ENCODE measurements at places on chromosomes 1 and 21.
A peak's percentile ranks its signal among the peaks of the same experiment; 100 is the strongest.

GRCh38 chr1:167943541-167943940, 6.7 kb upstream of the MPC2 start:
- DNase-seq, result no peak

DNA sequence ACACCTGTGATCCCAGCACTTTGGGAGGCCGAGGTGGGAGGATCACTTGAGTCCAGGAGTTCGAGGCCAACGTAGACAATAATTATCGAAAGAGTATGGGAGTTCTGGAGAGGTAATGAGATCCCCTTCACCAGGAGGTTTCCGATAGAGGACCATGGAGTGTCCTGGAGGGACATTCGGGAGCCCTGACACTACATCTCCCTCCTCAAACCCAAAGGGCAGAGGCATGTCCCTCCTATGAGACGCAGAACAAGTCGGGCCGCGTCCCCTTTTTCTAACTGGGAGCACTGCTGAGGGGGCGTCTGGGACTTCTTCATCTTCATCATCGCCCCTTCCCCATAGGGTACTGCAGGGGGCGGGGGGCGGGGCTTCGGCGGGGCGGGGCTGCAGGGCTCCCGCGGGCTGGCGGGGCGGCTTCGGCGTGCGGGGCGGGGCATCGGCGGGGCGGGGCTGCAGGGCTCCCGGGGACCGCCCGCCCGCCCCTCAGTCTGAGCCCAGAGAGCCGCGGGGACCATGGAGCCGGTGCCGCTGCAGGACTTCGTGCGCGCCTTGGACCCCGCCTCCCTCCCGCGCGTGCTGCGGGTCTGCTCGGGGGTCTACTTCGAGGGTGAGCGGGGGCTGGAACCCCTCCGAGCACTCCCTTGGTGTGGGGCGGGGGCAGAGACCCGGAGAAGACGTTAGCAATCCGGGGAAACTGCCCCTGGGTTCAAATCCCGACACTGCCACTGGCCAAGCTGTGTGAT, at the start of gene THEMIS2:
TSS of gene THEMIS2 (plus strand) at position 486 of the 743 bp plus-strand sequence. CDS start at position 514, 28 bp downstream.
- peak; percentile 55 for DNase-seq

GRCh38 chr1:166167572-166167925, 748 bp upstream of the FAM78B start:
- no peak for DNase-seq

DNA sequence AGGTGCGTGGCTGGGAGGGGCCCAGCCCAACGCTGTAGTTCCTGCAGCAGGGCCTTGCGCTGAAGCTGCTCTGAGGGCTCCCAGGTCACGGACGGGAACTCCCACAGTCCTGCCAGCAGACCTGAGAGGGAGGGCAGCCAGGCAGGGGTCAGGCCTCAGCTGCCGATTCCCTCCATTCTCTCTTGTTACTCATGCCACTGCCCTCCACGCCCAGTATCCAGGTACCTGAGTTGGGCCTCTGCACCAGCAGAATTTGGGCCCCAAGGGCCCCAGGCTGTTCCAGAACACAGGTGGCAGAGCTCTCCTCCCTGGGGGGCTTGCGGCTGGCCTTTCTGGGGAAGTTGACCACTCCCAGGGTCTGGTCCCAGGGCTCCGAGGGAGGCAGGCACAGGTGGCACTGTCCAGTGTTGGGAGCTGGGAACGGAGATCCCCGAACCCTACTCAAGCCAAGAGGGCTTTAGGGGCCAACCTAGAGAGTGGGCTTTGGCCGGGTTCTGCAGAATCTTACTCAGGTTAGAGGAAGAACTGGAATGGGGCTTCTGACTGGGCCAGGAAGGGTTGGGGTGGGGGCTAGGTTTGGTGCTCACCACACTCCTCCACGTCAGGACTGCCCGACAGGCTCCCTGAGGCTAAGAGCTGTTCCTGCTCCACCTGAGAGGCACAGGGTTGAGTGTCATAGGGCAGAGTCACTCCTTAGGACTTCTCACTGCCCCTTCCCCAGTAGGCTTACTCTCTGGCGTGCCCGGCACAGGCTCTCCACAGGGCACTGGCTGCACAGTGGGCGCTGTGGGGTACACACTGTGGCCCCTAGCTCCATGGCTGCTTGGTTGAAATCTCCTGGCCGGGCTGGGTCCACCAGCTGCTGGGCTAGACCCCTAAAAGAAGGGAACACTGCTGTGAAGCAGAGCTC, 5.0 kb downstream of the HPDL start:
- no peak for DNase-seq

DNA sequence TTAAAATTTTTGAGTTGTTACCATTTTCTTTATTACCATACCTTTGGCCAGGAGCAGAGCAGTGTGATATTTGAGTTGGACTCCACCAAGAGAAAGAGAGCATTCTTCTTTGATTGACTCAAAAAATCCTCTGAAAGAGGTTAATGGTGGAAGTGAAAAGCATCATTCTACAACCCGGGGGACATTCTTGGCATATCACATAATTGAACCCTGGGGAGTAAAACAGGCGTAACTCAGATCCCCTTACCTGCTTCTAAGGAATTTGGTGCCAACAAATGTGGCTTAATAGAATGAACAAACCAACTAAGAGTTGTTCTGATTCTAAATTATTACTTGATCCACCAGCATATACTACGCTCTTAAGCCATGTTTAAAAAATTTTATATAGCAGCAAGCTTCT, 351.1 kb upstream of the DEPDC1 start:
- no peak for DNase-seq

GRCh38 chr1:205356440-205357139, at the start of gene KLHDC8A:
Gene KLHDC8A (minus strand): TSS chr1:205356922. CDS start chr1:205343604, 13,318 bp downstream.
- DNase-seq, result no peak

DNA sequence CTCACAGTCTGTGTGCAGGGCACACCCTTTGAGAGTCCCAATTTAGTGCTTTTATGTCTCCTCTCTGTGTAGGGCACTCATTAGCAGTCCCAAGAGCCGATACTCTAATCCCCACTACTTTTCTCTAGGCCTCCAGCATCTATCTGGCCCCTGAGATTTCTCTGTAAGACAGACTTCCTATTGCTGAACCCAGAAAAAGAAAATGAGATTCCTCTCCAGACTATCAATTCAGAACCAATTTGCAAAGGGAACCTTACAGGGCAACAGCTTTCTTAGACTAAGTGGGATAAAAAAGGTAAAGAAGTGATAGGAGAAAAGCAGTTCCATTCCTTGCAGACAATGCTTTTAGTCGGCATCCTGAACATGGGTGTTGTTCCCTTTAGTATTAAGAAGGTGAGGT, 172.2 kb downstream of the EDEM3 start:
- no peak for DNase-seq

- no peak for DNase-seq
These were observed at the start of gene GBP1 for GRCh38 chr1:89065079-89065868. Gene GBP1 (minus strand): TSS chr1:89065208. CDS start chr1:89063234, 1,974 bp downstream.

DNA sequence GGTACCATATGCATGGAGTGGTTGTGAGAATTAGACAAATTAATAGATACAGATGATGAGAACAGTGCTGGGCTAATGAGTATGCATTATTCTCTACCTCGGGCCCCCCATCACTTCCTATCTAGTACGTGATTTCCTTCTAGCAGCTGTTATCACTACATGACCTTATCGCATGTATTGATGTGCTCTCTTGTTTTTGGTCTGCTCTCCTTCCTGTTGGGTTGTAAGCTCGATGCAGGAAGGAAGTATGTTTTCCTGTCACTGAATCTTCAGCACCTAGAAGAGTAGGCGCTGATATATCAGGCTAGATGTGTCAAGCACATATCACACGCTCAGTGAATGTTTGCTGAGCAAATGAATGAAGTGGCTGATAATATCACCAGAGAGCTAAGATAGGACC, 43.9 kb upstream of the IFNAR2 start:
- no peak for DNase-seq

DNA sequence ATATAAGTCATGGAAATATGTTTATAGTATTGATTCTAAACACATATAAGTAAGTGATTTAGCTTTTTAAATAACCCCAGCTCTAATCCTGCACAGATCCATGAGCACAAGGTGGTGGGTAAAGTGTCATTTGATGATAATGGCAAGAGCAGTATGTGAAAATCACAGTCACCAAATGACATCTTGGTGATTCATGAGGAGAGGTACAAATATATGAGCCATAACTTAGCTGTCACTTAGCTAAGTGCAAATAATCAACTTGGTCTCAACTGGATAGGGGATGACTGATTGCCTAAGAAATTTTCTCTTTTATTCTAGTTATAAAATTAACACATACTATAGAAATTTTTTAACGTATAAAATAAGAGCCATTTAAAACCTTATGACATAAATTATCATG, 198.1 kb downstream of the ZZZ3 start:
- DNase-seq, result no peak

- no peak for DNase-seq
These were observed 83.6 kb downstream of the RUNX1 start for GRCh38 chr21:34965200-34966174.

DNA sequence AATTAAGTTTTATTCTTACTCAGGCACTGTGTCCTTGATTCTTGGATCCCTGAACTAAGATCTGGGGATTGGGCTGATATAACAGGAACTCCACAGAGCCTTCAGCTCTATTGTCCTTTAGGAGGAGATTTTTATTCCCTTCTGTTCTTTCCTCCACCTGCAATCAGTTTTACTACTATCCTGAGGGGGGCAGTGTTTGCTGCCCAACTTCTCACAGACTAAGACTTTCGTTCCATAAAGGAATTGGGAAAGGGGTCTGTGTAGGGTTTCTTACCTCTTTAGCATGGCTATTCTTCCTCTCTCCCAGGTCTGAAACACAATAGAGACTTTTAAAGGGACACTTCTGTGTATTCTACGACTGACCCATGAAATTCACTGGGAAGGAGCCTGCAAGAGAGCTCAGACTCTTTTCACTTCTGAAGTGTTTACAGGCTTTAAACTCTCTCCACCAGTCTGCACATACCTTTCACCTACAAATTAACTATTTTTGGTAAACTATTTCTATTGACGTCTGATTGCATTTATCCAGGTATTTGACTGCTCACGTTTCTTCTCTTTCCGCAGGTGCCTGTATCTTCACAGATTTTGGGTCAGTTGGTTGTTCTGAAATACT, 103.3 kb upstream of the DEPDC1 start:
- DNase-seq, result no peak

- DNase-seq, result no peak
These were observed 37.7 kb upstream of the IGSF21 start for GRCh38 chr1:18069903-18070302.

- DNase-seq, result peak; percentile 38
These were observed 39.1 kb downstream of the CLSTN1 start for GRCh38 chr1:9784508-9785133.

GRCh38 chr1:150995896-150996295, 10.8 kb downstream of the MINDY1 start:
- DNase-seq, result no peak

- no peak for DNase-seq
These were observed 6.0 kb downstream of the SMCP start for GRCh38 chr1:152884085-152884484.

DNA sequence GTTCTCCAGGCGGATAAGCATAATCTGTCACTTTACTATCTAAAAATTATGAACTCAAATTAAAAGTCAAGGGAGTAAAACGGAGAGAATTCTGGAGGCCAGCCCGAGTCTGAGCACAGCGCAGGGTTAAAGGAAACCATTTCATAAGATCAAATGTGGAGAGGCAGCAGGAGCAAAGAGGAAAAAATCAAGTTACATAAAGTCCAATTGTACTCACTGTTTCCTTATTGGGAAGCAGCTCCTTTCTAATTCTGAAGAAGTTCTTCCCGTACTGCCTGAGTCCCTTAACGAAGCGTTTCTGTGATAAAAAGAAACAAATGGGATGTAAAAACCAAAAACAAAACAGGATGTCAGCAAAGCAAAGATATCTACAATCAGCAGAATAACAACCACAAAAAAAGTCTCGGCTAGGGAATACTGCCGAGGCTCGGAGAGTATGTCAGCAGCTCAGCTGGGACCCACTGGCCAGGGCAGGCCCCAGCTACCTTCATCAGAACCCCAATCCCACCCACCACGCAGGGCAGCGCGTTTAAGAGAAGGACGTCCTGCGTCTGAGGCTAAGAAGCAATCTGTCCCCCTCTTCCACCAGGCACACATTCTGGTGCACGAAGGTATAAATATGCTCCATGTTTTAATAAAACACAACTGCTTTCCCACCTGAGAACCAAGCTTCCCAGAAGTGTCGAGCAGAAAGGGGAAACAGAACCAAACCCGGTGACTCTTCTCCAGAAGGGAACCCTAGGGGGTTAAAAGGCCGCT, 104.8 kb downstream of the SLC45A1 start:
- DNase-seq, result no peak

GRCh38 chr21:37338671-37339551, 27.7 kb upstream of the DYRK1A start:
- no peak for DNase-seq

GRCh38 chr1:110434946-110435345, 16.0 kb upstream of the PROK1 start:
- no peak for DNase-seq

DNA sequence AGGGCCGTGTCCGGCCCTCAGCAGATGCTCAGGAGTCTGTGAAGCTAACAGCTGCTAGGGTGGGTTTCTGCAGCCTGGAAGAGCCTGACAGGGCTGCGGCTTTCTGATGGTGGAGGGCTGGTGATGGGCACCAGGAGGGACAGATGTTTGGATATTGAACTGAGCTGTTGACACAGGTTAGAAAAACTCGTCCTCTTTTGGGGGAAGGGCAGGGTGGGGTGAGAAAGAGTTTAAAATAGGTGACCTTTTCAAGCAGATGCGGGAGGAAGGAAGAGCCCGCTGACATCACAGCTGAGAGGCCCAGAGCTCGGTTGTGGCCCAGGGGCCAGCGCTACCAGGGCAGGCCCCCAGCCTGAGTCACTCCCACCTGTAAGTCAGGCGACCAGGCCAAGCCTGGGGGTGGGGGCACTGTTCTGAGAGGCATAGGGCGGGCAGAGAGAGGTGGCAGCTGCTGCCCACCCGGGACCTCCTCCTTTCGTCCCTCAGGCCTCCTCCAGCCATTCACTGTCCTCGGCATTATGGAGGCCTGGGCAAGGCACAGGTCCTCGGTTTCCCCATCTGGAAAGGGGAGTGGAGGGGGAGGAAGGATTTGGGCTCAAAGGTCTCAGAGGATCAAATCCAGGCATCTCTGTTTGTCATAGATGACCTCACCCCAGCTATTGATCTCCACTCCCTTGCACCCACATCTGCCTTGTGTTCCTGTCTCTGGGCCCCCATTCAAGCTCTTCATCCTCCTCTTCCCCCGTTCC, 32.3 kb upstream of the ID3 start:
- no peak for DNase-seq

- no peak for DNase-seq
These were observed at the start of gene RIPPLY3 for GRCh38 chr21:37006486-37007291. Gene RIPPLY3 (plus strand): TSS chr21:37006702. CDS start chr21:37006773, 71 bp downstream.

DNA sequence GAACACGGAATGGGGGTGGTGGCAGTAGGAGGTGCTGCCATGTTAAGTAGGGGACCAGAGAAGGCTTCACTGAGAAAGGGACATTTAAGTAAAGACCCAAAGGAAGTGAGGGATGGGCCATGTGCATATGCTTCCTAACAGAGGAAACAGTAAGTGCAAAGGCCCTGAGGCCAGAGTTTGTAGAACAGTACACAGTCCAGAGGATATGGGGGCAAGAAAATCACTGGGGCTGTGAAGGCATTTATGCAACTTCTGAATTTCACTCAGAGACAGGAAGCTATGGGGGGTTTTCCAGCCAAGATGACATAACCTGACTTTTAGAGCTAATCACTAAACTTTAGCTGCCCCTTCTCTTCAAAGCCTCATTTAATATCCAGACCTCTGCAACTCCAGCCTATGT, 202.5 kb upstream of the EDN2 start:
- no peak for DNase-seq
